ENCODE measurements at places on chromosomes 1 and 21.
A peak's percentile ranks its signal among the peaks of the same experiment; 100 is the strongest.

DNA sequence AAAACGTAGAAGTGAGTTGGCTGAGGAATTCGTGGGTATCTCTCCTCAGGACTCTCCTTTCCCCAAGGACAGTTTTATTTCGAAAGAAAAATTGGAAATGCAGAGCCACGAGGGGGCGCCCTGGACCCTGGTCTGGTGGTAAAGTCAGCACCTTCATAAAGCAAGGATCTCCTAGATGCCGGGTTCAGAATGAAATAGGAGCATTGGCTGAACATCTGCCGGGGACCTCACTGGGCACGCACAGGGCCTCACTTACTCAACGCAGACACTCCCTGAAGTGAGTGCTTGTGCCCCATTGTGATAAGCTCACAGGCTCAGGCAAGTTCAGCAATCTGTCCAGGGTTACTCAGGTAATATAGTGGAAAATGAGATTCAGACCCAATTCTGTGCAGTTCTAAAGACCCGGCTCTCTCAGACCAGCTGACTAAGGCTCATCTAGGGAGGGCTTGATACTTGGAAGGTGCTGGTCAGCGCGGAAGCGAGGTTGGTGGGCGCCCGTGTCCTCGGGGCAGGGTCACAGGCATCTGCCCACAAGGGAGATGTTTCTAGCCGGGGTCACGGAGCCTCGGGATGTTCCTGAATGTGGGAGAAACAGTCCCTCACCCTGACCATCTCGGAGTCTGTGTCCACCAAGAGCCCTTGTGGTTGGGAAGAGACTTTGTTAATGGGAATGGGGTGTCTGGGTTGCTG is 55.7 kb upstream of the ETV3 start:
- ATAC-seq: no peak

DNA sequence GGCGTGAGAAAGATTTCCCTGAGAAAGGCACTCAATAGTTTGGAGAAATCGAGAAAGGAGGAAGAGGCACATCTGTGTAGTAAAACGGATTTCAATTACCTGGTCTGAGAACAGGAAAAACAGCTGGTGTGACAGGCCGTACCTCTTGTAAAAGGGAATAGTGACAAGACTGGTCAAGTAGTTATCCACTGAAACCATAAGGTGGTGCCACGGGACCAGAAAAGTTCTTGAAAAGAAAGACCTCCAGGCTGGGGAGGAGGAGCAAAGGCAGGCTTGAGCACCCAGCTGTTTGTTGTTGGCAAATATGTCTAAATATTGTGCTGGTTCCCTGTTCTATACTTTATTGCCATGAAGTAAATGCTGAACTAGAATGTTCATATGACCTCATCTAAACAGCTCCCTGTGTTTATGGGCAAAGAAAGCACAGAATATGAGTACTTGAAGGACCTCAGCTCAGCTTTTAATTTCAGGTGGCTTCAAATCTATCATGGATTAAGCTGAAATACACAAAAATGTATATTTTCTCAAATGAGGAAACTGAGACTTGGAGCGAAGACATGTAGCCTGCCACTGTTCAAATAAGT is 4.0 kb downstream of the HAO2 start:
- no peak for ATAC-seq

GRCh38 chr1:145960468-145961108 is 2.8 kb upstream of the LIX1L start:
- ATAC-seq: peak; percentile 44

GRCh38 chr1:74584185-74584584 is 71.8 kb upstream of the LRRC53 start:
- no peak for ATAC-seq

- peak; percentile 26 for ATAC-seq
These were observed 11.5 kb downstream of the ARHGEF10L start for GRCh38 chr1:17550729-17551584.

- no peak for ATAC-seq
These were observed 39.6 kb upstream of the TBX15 start for GRCh38 chr1:119027759-119028158.

GRCh38 chr1:165829888-165830287 is 2.5 kb downstream of the UCK2 start:
- ATAC-seq: no peak

GRCh38 chr21:45698493-45699184 is 55.1 kb downstream of the PCBP3 start:
- ATAC-seq: peak; percentile 74

DNA sequence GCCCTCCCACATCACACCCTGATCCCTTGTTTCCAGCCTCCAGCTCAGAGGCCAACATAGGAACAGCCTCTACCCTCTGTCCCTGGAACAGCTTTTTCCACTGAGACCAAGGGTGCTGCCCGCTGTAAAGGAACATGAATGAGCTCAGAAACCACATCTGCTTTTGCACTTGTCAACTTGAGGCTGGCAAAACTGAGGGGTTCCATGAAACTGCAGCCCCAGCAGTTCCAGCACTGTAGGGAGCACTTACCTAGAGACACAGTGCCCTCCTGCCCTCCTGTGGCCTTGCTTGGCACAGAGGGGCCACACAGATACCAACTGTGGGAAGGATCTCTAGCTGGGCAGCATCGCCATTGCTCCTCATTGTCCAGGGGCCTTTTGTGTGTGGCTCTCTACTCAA is 51.7 kb downstream of the ITPKB start:
- ATAC-seq: no peak

GRCh38 chr1:37666241-37666867 is 26.0 kb upstream of the CDCA8 start:
- ATAC-seq: no peak

DNA sequence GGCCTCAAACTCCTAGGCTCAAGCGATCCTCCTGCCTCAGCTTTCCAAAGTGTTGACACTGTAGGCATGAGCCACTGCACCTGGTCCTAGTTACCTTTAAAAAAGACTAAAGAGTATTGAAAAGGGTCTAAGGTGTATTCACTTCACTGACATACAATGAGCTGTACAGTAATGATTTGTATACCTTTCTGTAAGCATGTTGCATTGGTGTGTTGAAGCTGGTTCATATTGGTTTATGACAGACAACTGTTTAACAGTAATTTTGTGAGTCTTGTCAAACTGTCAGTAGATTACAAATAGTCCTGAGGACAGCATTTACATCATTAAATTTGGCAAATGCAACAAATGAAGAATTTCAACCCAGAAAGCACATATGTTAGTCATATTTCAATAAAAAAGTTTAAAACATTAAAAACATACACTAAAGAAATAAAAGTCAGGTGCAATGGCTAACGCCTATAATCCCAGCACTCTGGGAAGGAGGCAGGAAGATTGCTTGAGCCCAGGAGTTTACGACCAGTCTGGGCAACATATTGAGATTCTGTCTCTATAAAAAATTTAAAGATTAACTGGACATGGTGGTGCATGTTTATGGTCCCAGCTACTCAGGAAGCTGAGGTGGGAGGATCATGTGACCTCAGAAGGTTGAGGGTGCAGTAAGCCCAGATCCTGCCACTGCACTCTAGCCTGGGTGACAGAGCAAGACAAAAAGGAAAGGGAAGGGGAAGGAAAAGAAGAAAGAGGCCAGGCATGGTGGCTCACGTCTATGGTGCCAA is 88.3 kb upstream of the HP1BP3 start:
- no peak for ATAC-seq

DNA sequence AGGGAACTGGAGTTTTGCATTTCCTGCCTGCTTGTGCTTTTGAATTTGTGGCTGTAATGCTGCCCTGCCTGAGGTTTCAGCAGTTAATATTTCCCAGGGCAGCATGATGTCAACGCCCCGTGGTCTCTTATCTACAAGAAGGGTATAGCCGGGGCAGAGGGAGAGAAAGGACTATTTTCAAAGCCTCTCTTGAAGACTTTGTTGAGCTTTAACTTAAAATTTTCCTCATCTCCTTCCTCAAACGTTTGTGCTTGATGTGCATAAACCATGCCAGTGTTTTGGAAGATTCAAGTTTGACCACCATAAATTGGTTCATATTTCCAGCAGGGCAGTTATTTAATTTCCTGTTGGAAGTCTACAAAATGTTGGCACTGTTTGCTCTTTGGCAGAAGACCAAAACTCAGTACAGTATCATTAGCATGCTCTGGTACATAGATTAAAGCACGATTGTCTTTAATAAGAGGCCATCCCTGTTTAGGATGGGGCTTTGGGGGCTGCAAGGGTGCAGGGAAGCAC is 43.4 kb downstream of the ROR1 start:
- no peak for ATAC-seq

DNA sequence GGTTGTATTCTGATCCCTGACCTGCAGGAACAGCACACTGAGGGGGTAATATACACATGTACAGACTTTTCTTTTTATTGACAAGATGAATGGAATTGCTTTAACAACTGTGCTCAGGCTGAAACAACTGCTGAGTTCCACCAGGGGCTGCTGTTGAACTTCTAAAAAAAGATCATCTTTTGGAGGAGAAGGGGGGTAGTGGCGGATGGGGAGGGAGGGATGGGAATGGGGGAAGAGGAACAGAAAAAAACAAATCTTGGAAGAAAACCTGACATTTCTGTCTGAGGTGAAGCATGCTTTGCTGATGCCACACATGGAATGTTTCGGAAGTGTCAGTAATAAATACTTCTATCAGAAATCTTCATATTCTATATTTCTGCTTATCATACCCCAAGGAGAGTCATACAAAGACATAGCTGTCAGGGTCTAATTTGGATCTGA is 75.0 kb downstream of the RWDD3 start:
- ATAC-seq: no peak

All from gastroesophageal sphincter (tissue), 4 donors.